T follicular helper cell (primary cell): ENCODE measurements at places on chromosomes 13 and 19.
A peak's percentile ranks its signal among the peaks of the same experiment; 100 is the strongest.

DNA sequence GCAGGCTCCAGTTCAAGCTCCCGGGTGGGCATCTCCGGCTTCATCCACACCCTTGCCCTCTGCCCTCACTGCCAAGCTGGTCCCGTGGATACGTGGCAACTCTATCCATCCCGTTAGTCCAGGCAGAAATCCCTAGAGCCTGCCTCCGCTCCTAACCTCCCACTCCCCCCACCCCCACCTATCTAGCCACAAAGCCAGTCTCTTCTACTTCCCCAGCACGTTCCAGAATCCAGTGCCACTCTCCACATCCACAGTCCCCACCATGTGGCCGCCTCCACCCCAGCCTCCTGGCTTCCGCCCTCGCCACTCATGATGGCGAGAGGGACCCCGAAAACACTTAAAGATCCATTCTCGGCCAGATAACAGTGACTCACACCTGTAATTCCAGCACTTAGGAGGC, 3.8 kb downstream of the YIPF2 start:
- no peak for DNase-seq

- no peak for DNase-seq
Measured at GRCh38 chr13:46170268-46170667, 11.7 kb downstream of the LCP1 start.

DNA sequence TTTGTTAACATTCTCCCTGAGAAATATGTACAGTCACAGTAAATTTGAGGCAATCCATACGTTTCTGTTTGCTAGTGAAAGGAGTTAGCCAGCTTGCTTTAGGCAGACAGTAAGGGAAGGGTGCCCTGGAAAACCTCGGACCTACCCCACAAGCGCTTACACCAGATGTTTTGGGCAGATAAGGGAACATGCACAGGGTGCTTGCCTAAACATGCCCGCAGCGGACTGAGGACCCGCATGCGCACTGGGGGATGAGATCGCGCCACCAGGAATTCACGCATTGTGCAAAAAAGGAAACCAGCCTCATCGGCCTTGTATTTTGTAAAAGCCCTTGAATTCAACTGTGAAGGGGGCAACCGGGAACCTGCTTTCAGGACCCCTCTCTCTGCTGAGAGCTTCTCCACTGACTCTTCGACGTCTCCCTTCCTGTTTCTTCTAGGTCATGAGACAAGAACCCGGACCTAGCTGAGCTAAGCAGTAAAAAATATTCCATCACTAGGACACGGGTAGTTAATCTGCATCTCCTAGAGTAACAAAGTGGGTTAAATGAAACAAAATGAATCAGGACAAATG, 1399.2 kb upstream of the ATXN8OS start:
- no peak for DNase-seq

DNA sequence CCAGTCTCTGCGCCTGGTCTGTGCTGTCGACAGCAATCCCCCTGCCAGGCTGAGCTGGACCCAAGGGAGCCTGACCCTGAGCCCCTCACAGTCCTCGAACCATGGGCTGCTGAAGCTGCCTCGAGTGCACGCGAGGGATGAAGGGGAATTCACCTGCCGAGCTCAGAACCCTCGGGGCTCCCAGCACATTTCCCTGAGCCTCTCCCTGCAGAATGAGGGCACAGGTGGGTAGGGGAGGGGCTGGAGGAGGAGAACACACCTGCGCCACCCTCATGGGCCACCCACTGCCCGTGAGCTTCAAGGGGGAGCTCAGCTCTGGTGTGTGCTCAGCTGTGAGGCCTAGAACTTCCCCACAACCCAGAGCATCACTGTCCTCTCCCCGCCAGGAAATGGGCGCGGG, 38.6 kb upstream of the CD33 start:
- no peak for DNase-seq

- DNase-seq: no peak
Measured at GRCh38 chr19:3657395-3657769, 30.8 kb upstream of the CACTIN start.

DNA sequence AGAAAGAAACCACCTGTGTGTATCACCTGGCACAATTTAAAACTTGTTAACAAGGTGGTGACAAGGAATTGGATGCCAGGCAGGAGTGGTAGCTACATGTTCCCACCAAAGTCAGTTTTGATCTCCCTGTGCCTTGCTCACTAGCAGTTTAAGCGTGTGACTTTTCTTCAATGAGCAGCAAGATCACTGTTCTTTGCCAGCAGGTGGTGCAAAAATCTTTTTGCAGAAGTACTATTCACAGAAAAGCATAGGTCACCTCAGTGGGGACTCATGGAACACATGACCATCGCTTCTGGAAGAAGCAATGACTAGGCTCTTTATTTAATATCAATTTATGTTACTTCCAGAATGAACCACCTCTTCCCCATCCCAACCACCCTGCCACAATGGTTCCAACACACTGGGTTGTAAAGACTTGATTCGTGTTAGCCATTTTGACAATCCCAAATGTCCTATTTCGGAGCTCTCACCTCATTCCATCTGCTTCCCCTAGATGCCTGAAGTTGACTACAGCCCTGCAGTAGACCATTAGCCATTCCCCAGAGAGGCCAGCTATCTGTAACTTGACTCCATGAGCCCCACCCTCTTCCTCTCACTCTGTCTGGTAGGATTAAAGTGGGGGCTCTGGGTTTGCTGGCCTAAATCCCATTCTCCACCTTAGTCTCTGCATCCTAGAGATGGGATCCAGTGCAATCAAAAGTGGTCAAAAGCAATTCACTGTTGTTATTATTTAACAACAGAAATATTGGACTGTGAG, 59.1 kb upstream of the TNFRSF19 start:
- no peak for DNase-seq

DNA sequence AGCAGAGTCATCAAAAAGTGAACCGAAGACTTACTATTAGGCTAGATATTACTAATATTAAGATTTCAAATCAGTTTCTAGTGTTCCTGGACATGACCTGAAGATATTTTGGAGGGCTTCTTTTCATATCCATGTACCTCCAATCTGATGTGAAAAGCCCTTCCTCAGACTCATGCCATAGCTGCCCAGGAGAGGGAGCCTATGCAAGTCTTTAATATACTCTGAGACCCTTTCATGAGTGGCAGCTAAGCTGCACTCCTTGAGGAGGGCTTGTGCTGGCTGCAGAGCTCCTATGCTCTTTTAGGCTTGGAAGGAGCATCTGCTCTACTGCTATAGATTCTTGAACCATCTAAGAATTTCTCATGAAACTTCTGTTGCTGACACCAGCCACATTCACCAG, 715.3 kb downstream of the OLFM4 start:
- no peak for DNase-seq

DNA sequence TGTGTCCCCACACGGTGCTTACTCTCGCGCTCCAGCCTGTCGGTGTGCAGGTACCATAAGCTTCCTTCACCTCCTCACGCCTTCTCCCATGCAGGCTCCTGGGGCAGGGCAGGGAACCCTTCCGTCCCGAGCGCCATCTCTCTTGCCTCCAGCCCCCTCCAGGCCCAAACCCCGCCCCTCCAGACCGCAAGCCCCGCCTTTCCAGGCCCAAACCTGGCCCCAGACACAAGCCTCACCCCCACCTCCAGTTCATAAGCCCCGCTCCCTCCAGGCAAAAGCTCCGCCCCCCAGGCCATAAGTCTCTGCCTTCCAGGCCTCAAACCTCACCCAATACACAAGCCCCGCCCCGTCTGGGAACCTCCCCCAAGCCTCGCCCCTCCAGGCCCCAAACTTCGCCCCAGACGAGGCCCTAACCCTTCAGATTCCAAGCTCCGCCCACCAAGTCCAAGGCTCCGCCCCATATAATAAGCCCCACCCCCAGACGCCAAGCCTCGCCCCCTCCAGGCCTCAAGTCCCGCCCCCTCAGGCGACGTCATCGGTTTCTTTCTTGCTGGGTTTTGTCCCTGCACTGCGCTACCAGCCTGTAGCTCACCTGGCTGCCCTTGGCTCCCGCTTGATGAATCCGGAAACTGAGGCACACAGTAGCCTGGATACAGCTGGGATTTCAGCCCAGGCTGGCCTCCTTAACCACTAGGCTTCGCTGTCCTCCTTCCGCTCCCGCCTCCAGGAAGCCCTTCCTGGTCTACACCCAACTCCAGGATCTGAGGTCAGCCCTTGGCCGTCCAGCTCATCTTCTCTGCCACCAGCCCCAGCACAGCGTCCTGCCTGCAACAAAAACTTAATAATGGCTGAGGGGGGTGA, 16.1 kb downstream of the MKNK2 start:
- peak; percentile 62 for DNase-seq

DNA sequence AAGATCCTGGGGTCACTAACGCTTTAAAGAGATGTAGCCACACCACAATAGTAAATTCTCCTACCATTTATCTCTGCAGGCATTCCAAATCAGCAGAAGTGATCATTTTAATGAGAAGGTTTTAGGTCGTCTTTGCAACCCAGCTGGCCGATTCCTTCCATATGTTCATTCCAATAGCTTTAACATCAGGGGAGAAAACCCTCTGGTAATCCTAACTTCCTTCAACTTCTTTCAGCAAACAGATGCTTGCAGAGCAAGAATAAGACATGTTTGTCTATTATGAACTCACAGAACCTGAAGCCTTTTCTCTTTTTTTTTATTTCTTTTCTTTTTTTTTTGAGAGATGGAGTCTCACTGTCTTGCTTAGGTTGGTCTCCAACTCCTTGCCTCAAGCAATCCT, 498.6 kb upstream of the SLITRK1 start:
- no peak for DNase-seq

- DNase-seq: peak; percentile 34
Measured at GRCh38 chr19:41871573-41872383, 5.3 kb upstream of the CD79A start.

DNA sequence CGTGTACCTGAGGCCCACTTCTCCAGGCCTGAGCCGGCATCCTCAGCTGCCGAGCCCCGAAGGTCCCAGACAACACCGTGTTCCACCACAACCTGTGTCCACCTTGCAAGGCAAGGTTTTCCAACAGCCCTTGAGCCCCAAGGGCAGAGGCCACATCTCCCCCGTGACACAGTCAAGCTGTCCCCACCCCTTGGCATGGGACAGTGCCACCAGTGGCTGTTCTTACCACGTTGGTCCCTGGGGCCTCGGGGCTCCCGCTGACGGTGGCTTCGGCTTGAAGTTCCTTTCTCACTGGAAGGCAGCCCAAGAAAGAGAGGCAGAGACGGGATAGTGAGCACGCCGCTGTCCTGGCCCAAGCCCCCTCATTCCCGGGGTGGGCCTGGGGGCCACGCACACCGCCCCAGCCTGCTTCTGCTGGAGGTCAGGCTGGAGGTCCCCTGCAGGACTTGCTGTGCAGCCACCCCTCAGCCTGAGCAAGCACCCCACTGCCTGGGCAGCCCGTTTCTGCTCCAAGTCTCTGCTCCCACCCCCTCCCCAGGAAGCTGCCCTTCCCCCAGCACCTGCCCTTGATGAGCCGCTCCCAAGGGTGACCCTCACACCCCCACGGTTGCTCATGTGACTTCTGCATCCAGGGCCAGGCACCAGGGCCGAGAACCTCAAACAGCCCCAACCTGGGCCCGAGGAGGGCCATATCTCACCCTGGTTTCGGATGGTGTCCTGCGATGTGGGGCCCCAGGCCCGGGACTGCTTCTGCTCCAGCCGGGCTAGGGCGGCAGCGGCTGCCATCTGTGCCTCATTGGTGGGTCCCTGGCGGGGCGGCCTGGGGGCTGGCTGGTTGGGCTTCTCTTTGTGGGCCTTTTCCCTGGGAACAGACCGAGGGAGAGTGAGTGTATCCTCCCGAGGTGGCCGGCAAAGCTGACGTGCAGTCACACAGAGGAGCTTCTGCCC, 4.1 kb downstream of the UBXN6 start:
- DNase-seq: no peak

DNA sequence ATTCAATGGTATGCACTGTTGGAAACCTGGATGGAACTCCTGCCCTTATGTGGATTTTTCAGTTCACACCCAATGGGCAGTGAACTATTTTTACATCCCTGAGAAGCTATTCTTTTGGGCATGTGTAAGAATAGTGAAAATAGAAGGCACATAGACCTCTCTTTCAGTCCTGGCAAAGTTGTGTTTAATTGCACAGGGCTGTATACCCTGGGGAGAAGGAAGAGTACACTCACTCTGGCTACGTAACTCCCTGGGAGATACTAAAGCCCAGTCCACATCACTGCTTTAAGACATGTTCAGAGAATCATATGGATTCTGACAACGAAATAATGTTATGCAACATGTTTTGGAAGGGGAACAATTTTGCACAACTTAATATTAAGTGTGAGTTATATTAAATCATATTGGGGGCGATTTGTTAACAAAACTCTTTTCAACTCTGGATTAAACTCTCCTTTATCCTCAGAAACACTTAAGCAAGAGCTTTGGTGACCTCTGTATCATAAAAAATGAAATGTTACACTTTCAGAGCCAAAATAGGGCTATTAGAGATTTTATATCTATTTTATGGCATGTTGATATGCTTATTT, 166.1 kb downstream of the DCT start:
- no peak for DNase-seq

- no peak for DNase-seq
Measured at GRCh38 chr13:97935071-97935470, 18.4 kb upstream of the IPO5 start.

DNA sequence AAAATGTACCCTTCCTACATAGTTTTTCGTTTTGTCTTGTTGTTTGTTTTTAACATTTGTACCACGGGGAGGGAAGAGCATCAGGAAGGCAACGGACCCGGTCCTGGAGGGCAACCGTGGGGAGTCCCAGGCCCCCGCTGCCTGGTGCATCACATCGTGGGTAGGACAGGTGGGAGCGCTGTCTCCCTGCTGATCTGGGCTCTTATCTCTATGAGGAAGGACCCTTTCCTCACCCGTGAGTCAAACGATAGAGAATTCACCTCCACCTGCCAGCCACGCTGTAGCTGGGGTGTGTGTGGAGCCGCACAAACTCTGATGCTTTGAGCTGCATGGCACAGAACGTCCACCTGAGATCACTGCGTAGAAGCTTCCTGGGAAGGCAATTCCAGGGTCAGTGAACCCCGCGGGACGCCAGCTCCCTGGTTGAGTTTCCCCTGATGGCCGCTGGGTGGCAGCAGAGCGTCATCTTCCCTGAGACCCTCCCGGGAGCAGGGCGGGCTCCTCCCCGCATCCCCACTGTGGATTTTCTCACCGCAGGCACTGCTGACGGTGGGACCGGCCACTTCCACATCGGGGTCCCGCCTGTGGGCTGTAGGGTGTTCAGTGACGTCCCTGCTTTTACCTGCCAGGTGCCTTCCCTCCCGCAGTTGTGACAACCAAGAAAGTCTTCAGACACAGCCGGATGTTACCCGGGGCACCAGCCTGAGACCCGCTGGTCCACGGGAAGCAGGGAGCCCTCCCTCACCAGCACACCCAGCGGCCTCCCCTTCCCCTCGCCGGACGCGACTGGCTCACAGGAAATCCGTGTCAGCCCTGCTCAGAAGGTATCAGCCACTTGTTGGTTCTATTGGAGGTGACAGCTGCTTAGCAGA, 54.7 kb downstream of the ZNF787 start:
- peak; percentile 45 for DNase-seq

DNA sequence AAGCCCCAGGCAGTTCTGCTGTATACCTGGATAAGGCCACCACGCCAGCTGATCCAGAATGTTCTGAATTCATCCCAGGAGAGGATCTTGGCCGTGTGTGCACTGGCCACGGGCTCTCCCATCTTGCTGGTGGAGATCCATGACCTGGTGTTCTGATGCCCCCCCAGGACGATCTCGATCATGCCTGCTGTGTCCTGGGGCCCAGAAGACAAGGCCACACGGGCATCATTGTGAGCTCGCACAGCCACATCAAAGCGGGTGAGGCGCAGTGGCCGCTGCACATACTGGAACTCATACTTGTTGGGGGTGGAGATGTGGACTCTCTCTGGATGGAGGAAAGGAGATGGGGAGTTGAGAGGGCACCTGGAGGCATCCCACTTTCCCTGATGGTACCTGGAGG, 40.1 kb downstream of the F2RL3 start:
- no peak for DNase-seq

GRCh38 chr13:50130123-50130946, 115.1 kb downstream of the KCNRG start:
- no peak for DNase-seq

- DNase-seq: peak; percentile 30
Measured at GRCh38 chr19:12946092-12946721, 545 bp downstream of the RAD23A start.
